ENCODE measurements at places on chromosomes 5 and 9. TPM values are rescaled to one million over a fixed set of nuclear protein-coding genes. Genes with fewer than 3 reads are reported as not detected.

DNA sequence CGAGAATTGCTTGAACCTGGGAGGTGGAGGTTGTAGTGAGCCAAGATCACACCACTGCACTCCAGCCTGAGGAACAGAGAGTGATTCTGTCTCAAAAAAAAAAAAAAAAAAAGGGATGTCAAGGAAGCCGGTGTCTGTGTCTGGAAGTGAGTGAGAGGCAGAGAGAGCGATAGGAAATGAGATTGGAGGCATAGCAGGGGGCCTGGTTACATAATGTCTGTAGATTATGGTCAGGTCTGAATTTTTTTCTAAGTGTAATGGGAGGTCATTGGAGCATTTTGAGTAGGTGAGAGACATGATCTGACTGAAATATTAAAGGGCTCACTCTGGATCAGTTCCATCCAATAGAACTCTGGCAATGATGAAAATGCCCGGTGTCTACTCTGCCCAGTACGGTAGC lies 40.4 kb upstream of the CTNNA1 start:
- no peak overlapping the region for H3K4me3 ChIP-seq
- no peak for DNase-seq

The NXNL2 gene
- 0.18 TPM for total RNA-seq

- H3K27ac ChIP-seq, result no peak overlapping the region
- no peaks in the 10 kb centered on the region for H3K27me3 ChIP-seq
- H3K4me1 ChIP-seq, result peaks cover 19% of the 10 kb centered on the region
- no peaks in the 10 kb centered on the region for H3K36me3 ChIP-seq
- no peak for DNase-seq
- no peak overlapping the region for H3K4me3 ChIP-seq
Observed at GRCh38 chr9:81370650-81371049, 318.7 kb downstream of the TLE1 start.

- no peaks in the 10 kb centered on the region for H3K36me3 ChIP-seq
- no peaks in the 10 kb centered on the region for H3K27me3 ChIP-seq
- no peak overlapping the region for H3K4me3 ChIP-seq
- no peak overlapping the region for H3K27ac ChIP-seq
- no peaks in the 10 kb centered on the region for H3K4me1 ChIP-seq
- DNase-seq, result no peak
Observed at GRCh38 chr5:39178171-39178570, 41.2 kb downstream of the FYB1 start.

DNA sequence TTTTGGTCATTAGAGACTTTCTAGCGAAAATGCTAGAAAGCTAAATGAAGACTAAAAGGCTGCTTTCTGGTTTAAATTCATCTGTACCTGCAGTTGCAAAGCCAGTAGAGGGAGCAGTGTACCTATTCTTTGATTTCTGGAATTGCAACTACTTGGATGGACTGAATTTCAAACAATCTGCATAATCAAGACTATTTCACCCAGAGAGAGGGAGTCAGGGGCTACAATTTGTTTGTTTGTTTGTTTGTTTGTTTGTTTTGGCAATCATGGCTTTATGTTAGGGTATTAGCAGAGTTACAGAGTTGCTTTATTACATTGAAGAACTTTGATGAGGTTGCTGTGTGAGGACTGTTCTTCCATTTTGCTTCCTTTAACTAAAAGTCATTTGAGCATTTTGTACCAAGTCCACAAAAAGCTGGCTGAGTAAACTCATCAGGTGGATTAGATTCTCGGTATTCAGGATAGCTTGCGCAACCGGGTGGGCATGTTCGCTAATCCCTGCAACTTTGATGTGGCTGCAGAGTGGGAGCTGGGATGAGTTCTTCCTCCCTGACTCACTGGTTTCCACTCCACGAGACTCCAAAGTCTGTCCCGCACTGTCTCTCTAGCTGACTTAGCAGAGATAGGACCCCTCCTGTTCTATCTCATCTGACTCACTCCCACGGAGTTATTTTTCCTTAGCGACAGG lies 80.0 kb upstream of the TUT7 start:
- DNase-seq, result peak; percentile 90
- no peaks in the 10 kb centered on the region for H3K27me3 ChIP-seq
- no peaks in the 10 kb centered on the region for H3K36me3 ChIP-seq
- H3K4me1 ChIP-seq, result peaks cover 3% of the 10 kb centered on the region

The FAM221B gene
- not detected for total RNA-seq

The CDH6 gene
- total RNA-seq, result 8.0 TPM

- H3K4me3 ChIP-seq, result no peak overlapping the region
- no peaks in the 10 kb centered on the region for H3K4me1 ChIP-seq
Observed at GRCh38 chr9:3912280-3912679, 386.5 kb upstream of the RFX3 start.

GRCh38 chr5:78574731-78575161 lies 73.8 kb downstream of the LHFPL2 start:
- DNase-seq, result no peak
- H3K27me3 ChIP-seq, result no peaks in the 10 kb centered on the region
- H3K4me3 ChIP-seq, result no peak overlapping the region
- H3K27ac ChIP-seq, result peak overlapping the region; percentile 36
- H3K36me3 ChIP-seq, result no peaks in the 10 kb centered on the region

The CXCL14 gene
- total RNA-seq, result 21.3 TPM

DNA sequence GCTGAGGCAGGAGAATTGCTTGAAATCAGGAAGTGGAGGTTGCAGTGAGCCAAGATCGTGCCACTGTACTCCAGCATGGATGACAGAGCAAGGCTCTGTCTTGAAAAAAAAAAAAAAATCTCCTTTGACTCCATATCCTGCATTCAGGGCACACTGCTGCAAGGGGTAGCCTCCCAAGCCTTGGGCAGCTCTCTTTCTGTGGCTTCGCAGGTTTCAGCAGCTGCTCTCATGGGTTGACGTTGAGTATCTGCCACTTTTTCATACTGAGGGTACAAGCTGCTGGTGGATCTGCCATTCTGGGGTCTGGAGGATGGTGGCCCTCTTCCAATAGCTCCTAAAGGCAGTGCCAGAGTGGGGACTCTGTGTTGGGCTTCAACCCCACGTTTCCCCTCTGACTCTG lies 2198.1 kb upstream of the WWC1 start:
- H3K36me3 ChIP-seq, result no peaks in the 10 kb centered on the region
- H3K4me3 ChIP-seq, result no peak overlapping the region
- no peak for DNase-seq
- no peaks in the 10 kb centered on the region for H3K4me1 ChIP-seq
- H3K27ac ChIP-seq, result no peak overlapping the region

The FOXD4 gene
- total RNA-seq, result 0.58 TPM

The SPARC gene
- 4,650 TPM for total RNA-seq

DNA sequence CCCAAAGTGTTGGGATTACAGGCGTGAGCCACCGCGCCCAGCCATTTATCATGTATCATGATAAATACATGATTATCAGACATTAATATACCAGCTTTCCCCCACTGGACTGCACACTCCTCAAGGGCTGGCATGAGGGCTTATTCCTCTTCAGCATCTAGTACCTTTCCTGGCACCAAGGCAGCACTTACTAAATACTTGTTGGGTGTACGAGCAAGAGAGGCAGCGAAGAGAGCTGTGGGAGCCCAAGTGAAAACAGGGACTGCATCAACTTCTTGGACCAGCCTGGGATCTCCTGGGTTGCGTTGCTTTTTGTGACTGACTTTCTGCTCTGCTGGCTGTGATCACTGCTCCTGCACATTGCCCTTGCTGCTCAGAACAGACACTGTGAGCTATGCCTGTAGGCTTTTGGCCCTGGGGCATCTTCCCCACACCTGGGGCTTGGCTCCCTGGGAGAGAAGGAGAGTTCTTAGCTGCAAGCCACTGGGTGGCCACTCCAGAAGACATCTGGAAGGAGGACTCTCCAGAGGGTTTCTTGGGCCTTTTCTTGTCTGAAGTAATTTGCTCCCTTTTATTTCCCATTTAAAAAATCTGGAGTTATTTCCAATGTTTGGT lies 224.3 kb downstream of the NR3C1 start:
- H3K36me3 ChIP-seq, result no peaks in the 10 kb centered on the region
- no peaks in the 10 kb centered on the region for H3K27me3 ChIP-seq
- H3K4me3 ChIP-seq, result no peak overlapping the region
- no peak for DNase-seq
- no peak overlapping the region for H3K27ac ChIP-seq
